Activated naive CD8-positive, alpha-beta T cell treated with anti-CD3 and anti-CD28 coated beads, Interleukin-2, amount 50 U/mL, for 24 hours (primary cell): ENCODE measurements at places on chromosomes 1 and 21.

DNA sequence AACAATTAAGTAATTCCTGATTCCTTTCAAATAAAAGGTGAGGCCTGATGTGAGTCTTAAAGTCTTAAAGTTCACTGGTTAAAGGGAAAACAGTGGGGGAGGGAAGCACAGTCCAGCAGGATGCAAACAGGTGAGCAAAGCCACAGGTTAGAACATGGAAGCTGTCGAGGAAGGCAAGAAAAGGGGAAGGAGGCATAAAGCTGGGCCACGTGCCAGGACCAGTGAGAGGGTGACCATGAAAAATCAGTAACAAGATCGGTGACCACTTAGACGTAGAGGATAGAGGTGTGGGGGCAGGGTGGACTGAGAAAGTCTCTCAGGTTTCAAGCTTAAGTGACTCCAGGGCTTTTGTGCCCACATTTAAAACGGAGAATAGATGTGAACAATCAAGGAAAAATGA, 231.3 kb downstream of the SETD4 start:
- no peak for DNase-seq

DNA sequence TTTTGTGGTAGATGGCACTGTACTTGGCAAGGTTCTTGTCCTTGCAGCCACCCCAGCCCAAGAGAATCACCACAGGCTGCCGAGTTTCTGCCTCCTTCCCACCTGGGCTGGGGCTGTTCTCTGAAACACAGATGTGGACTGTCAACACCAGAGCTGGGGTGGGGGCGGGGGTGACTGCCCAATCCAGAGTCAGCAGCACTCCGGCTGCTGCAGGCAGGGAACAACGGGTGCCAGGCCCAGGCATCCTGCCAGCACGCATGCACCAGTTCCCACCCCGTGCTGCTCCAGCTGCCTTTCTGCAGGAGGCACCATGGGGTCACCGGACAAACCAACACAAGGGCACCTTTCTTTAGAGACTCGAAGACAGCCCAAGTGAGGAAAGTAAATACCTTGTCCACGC, 14.1 kb downstream of the TMEM53 start:
- no peak for DNase-seq

- no peak for DNase-seq
These were observed 1234.8 kb downstream of the MRPL39 start for GRCh38 chr21:24372506-24372905.

- DNase-seq, result no peak
These were observed 187.5 kb downstream of the TPR start for GRCh38 chr1:186187601-186188000.

GRCh38 chr1:12001249-12001917, 17.9 kb upstream of the MIIP start:
- DNase-seq, result peak; percentile 62

DNA sequence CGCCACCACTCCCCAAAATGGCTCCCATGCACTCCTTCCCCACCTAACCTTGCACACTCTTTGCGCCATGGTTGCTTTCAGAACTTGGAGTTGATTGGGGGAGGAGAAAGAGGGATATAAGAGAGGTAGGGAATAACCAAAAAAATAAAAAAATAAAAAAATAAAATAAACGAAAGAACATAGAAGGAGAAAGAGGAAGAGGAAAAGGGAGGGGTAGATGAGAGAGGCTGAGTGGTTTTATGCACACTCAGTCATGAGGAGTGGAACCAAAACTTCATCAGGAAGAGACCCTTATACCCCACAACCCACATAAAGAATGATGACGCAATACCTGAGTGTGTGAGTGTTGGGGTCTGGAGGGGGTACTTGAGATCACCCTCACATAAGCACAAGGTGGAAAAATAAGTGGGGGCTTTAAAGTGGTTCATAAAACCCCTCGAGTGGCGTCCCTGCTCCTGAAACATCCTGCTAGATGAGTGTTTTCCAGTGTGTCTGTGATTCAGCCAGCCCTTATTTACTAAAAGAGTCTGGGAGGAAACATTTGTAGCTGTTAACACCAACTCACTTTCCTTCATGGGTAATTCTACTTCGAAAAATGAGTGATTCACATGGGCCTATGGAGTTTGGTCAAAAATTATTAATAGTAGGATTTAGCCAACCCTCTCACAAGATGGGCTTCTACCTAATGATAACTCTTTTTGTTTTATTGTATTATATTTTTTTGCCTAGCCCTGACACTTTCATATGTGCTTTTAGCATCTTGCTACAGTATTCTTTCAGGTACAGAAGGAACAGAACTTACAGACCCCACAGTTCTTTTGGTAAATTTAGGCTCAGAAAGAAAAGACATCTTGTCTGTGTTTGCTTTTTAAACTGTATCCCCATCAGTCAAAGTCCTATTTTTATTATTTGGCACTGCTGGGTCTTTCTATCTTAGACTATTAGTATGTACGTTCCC, 5.2 kb downstream of the SLAMF1 start:
- DNase-seq, result peak; percentile 43

- DNase-seq, result no peak
These were observed 17.2 kb downstream of the NFYC start for GRCh38 chr1:40708750-40709099.

GRCh38 chr1:28091043-28091781, 2.8 kb upstream of the EYA3 start:
- DNase-seq, result peak; percentile 85

DNA sequence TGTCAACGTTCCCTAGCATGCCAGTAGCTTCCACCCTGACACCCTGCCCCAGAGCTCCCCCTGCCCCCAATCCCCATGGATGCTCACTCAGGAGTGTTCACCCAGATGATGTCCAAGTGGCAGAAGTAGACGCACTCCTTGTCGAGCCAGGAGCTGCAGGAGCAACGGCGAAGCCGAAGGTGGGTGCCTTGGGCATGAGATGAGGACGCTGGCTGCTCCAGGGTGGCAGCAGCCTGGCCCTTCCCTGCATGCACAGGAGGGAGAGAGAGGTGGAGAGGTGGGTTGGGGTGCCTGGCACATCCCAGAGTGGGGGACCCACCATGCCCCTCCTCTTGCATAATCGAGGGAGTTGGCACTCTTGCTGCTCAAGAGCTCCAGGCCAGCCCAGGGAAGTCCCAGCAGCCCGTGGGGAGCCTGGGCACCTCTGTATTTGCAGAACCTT, 502 bp downstream of the EDN2 start:
- DNase-seq, result no peak

DNA sequence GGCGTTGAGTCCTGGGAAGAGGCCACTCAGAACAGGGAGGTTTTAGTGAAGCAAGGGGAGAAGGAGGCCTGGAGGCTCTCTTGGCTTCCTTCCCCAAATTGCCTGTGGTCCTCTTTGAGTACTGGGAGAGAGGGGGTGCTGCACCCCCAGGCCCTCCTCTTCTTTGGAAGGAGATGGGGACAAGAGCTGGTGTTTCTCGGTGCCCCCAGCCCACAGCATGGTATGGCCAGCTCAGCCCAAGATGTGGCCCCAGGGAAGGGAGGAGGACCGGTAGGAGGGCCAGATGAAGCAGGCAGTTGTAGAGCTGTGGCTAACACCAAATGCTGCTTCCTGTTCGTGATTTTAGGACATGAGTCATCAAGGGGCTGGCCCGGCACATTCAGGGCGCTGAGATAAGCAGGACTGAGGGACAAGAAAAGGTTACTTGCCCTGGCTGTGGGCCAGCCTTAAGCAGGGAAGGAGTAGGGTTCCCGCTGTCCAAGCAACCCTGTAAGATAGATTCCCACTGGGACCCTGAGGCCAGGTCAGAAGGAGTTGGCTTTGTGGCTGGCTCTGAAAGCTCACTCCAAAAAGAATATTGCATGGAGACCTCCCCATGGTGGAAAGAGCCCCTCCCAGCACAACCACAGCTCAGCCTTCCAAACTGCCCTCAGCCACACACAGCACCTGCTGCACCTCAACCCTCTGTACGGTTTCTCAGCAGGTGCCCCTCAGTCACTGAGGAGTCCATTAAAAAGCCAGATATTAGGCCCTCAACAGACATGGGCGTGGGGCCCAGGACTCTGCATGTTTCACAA, 4.9 kb upstream of the TNFRSF1B start:
- DNase-seq, result peak; percentile 78

DNA sequence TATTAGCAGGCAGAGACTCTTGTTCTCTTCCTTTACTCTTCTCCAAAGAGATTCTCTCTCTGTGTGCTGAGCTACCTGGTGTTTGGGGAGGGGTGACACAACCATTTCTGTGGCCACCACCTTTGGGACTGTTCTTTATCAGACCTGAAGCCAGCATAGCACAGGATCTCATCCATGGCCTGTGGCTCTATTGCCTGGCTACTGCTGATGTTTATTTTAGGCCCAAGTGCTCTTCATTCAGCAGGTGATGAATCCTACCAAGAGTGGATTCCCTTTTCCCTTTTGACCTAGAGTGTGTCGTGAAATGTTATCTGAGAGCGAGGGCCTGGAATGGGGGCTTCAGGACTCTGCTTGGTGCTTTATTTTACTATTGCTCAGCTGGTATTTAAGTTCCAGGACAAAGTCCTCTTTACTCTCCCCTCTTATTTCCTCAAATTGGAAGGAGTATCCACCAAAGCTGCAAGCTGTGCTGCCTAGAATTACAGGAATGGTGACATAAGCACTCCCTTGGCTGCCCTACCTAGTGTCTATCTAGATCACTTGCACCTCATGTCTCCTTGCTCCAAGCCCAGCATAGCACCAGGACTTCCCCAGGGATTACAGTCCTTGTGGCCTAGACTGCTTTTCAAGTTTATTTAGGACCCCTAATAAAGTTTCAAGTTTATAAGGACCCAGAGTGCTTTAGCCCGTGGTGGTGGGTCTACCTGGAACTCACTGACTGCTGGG, 94.7 kb upstream of the GPR52 start:
- no peak for DNase-seq

DNA sequence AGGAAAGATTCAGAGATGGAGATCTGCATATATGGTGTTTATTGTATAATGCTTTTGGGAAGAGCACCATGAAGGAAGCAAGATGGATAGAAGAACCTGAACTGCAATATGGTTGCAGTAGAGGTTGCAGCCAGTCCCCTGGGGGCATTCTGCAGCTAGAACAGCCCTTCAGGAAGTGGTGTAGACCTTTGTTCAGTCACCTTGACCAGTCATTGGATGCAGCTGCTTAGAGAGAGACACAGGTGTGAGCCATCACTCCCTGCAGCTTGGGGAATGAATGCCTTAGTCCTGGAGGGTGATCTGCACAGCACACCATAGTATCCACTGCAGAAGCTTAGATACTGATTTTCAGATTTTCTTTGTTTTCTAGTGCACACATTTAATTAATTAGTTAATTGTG, 42.3 kb downstream of the NEK7 start:
- DNase-seq, result no peak

- DNase-seq, result no peak
These were observed 24.6 kb downstream of the PLEKHA6 start for GRCh38 chr1:204335085-204335484.

- DNase-seq, result no peak
These were observed 1041.3 kb upstream of the ADGRL4 start for GRCh38 chr1:80047791-80048190.

- DNase-seq, result no peak
These were observed 72.3 kb downstream of the HUNK start for GRCh38 chr21:31945141-31945540.

GRCh38 chr1:43541721-43542401, 11.2 kb downstream of the PTPRF start:
- DNase-seq, result no peak

GRCh38 chr1:186753241-186753640, 73.0 kb upstream of the PTGS2 start:
- no peak for DNase-seq

DNA sequence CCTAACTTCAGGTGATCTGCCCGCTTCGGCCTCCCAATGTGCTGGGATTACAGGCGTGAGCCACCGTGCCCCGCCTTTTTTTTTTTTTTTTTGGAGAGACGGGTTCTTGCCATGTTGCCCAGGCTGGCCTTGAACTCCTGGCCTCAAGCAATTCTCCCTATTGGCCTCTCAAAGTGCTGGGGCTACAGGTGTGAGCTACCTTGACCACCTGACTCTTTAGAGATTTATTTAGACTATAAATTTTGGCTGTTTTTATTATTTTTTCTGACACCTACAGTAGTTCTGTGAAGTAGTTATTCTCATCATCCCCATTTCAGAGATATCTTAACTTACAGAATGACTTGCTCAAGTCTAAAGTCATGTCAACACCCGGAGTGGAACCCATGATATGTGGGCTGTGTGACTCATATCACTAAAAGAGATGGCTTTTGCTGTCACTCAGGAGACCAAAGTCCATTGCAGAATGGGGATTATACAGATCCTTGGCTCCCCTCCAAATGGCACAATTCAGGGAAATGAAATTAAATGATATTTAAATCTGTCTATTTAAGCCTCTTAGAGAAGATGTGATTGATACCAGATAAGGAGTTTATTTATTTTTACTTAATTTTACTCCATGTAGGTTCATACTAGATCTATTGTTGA, 93.2 kb downstream of the CTH start:
- no peak for DNase-seq

- DNase-seq, result peak; percentile 8
These were observed at the start of gene SNX7 for GRCh38 chr1:98661544-98662355. SNX7 (plus strand) TSS chr1:98661721; CDS start chr1:98661732, 11 bp downstream.

- no peak for DNase-seq
These were observed 120.1 kb downstream of the XPR1 start for GRCh38 chr1:180751921-180752320.

DNA sequence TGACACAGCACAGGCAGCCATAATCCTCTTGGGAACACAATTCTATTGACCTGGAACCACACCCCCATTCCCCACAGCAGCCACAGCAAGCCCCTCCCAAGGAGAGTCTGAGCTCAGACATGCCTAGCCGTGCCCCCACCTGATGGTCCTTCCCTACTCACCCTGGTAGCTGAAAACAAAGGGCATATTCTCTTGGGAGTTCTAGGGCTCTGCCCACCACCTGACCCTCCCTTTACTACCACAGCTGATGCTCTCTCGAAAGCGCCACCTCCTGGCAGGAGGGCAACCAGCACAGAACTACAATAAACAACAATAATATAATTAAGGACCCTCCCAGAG, 184.8 kb upstream of the COA6 start:
- DNase-seq, result no peak

DNA sequence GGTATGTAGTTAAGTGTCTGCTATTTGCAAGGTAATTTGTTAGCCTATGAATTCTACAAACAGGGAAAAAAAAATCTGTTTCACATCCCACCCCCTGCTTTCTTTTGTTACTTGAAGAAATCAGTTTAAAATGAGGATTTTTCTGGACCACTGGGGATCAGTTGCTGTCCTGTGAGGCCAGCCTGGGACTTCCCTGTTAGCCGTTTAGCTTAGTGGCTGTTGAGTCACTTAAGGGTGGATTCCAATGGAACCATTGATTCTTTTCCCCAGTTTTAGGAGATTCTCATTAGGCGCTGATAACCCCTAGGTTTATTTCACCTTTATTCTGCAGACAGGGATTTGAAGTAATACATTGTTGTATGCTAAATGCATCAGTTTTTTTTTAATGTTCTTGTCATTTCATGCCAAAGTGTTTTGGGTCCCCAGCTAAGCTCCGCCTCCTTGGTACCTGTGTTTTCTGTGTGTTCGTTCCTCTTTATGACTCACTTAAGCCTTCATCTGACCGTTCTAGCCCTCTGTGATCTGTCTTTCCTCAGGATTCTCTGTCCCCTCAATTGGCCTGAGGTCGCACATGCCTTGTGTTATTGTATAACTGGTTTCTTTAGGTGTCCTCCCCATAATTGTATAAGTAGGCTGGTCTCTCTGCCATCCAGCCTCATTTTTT, 59.3 kb downstream of the NOS1AP start:
- DNase-seq, result no peak
